Activated CD4-positive, alpha-beta T cell treated with anti-CD3 and anti-CD28 coated beads, Interleukin-2, amount 10 ng/mL, durations not matched to agents 24 days and 14 days (primary cell): ENCODE measurements at places on chromosomes 12 and 14. TPM values are rescaled to one million over a fixed set of nuclear protein-coding genes. Genes with fewer than 3 reads are reported as not detected.

DNA sequence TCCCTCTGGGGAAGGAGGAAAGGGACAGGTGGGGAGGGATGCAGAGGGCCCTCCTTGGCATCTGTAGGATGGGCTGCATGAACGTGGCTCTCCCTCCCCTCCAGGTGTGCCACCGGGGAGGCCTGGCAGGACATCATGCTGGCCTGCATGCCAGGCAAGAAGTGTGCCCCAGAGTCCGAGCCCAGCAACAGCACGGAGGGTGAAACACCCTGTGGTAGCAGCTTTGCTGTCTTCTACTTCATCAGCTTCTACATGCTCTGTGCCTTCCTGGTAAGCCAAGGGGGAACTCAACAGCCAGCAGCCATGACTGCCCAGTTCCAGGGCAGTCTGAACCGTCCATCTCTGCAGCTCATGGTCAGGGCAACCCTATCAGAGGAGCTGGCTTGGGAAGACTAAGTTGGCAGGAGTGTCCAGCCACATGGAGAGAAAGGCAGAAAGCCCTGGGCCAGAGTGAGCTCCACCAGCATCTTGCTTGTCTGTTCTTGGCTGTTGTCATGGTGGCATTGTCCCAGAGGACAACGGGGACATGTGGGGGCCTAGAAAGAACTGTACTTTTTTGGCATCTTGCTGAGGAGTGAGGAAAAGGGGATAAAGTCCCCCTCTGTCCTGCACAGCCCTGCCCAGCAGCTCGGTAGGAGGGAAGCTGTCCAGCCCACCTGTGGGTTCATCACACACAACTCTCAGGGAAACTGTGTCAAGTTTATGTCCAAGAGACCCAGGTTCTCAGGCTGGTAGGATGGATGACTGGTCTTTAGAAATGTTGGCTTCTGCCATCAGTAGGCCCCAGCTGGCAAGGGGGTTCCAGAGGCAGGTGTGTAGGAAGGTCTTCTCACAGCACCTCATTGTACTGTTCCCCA, 129.8 kb upstream of the FKBP4 start:
- H3K4me1 ChIP-seq = no peaks in the 10 kb centered on the region
- peaks cover 1% of the 10 kb centered on the region for H3K27me3 ChIP-seq
- no peaks in the 10 kb centered on the region for H3K36me3 ChIP-seq
- no peak overlapping the region for H3K27ac ChIP-seq

GRCh38 chr12:121713257-121713777, 765 bp downstream of the TMEM120B start:
- H3K36me3 ChIP-seq = peaks cover 6% of the 10 kb centered on the region
- peaks cover 27% of the 10 kb centered on the region for H3K4me1 ChIP-seq
- H3K27me3 ChIP-seq = no peaks in the 10 kb centered on the region
- peak overlapping the region; percentile 90 for H3K4me3 ChIP-seq
- DNase-seq = no peak

- H3K27me3 ChIP-seq = no peaks in the 10 kb centered on the region
- peaks cover 3% of the 10 kb centered on the region for H3K36me3 ChIP-seq
- H3K27ac ChIP-seq = no peak overlapping the region
- no peak overlapping the region for H3K4me3 ChIP-seq
- no peak for DNase-seq
Observed at GRCh38 chr14:61108496-61109141, 127.6 kb downstream of the SLC38A6 start.

- no peak for DNase-seq
- no peaks in the 10 kb centered on the region for H3K36me3 ChIP-seq
- no peak overlapping the region for H3K27ac ChIP-seq
- peaks cover 1% of the 10 kb centered on the region for H3K4me1 ChIP-seq
- H3K27me3 ChIP-seq = no peaks in the 10 kb centered on the region
- no peak overlapping the region for H3K4me3 ChIP-seq
Observed at GRCh38 chr12:44299524-44299923, 463.6 kb downstream of the TMEM117 start.

- H3K4me1 ChIP-seq = no peaks in the 10 kb centered on the region
- H3K36me3 ChIP-seq = no peaks in the 10 kb centered on the region
- H3K27ac ChIP-seq = no peak overlapping the region
- peak; percentile 53 for DNase-seq
- H3K4me3 ChIP-seq = no peak overlapping the region
Observed at GRCh38 chr14:54501480-54501879, 8.2 kb upstream of the CGRRF1 start.

GRCh38 chr12:51421266-51421884, 3.3 kb upstream of the SLC4A8 start:
- peak; percentile 90 for DNase-seq
- no peaks in the 10 kb centered on the region for H3K36me3 ChIP-seq
- H3K27me3 ChIP-seq = peaks cover 8% of the 10 kb centered on the region
- H3K27ac ChIP-seq = no peak overlapping the region
- no peak overlapping the region for H3K4me3 ChIP-seq
- H3K4me1 ChIP-seq = peaks cover 14% of the 10 kb centered on the region

- DNase-seq = no peak
- no peaks in the 10 kb centered on the region for H3K27me3 ChIP-seq
- no peak overlapping the region for H3K4me3 ChIP-seq
- H3K4me1 ChIP-seq = peaks cover 4% of the 10 kb centered on the region
Observed at GRCh38 chr14:63454863-63455622, 88.1 kb downstream of the PPP2R5E start.

DNA sequence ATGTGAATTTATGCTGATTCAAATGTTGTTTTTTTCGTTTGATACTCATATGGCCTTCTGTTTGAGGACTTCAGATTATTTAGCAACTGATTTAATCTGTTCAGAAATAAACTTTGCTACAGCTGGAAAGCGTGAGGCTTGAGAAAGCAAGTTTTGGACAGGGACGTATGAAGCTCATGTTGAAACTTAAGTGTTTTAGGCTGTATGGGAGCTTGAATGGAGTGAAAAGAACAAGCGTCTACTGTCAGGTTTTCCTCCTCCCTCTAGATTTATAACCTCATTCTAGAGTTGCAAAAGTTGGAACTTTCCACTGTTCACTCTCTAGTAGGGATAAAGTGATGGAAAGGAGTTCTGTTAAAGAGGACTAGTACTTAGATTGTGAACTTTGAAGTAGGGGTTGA, 1.0 kb downstream of the PRPF39 start:
- peaks cover 43% of the 10 kb centered on the region for H3K4me1 ChIP-seq
- peaks cover 25% of the 10 kb centered on the region for H3K36me3 ChIP-seq
- peak overlapping the region; percentile 82 for H3K27ac ChIP-seq

GRCh38 chr12:12806784-12807516, 6.2 kb upstream of the DDX47 start:
- H3K36me3 ChIP-seq = peaks cover 2% of the 10 kb centered on the region
- H3K27me3 ChIP-seq = no peaks in the 10 kb centered on the region
- peak overlapping the region; percentile 88 for H3K27ac ChIP-seq
- peak overlapping the region; percentile 18 for H3K4me3 ChIP-seq
- no peak for DNase-seq

DNA sequence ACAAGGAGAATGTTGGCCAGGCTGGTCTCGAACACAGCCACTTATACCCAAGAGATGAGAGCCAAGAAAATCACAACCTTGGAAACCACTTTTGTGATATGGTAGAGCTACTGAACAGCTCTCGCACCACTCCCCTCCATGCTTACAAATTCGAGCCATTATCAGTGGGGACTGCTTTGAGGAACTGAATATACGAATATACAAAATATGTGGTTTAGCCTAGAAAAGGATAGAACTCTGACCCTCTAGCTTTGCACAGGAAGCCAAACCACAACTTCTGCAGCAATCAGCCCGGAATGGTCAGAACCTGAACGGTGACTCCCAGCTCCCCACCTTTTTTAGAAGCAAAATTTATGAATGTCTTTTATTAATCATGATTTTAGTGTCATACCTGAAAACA, 129.8 kb upstream of the TMEM132C start:
- no peak for DNase-seq
- no peaks in the 10 kb centered on the region for H3K36me3 ChIP-seq
- H3K4me1 ChIP-seq = no peaks in the 10 kb centered on the region
- no peak overlapping the region for H3K4me3 ChIP-seq
- H3K27me3 ChIP-seq = no peaks in the 10 kb centered on the region

DNA sequence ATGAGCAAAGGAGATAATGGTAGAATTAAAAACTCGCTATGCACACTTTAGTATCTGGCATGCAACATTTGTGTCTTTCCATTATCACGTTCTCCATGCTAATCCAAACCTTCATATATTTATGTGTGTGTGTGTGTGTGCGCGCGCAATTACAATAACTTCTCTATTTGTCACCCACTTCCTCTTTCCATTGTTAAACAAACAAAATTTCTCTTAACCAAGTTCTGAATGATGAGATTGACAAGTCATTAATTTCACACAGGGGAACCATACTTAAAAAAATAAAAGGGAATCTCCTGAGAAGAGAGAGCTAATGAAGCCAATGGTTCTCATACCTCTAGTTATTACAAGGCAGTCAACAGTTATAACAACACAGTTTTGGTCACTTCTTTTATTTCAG, 575.9 kb upstream of the MDGA2 start:
- H3K36me3 ChIP-seq = no peaks in the 10 kb centered on the region
- H3K27ac ChIP-seq = no peak overlapping the region
- no peaks in the 10 kb centered on the region for H3K27me3 ChIP-seq
- no peaks in the 10 kb centered on the region for H3K4me1 ChIP-seq

DNA sequence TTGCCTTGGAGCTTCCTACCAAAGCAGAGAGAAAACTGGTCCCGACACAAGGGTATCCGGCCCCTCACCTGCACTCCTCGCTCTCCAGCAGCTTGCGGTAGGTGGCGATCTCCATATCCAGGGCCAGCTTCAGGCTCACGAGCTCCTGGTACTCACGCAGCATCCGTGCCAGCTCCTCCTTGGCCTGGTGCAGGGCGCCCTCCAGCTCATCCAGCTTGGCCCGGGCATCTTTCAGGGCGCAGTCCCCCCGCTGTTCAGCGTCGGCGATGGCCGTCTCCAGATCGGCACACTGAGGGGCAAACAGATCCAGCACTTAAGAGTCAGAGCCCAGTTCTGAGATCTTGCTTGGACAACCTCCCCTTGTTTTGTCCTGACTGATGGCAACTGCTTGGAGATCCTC, 13.7 kb downstream of the KRT72 start:
- H3K27ac ChIP-seq = no peak overlapping the region
- H3K4me1 ChIP-seq = peaks cover 28% of the 10 kb centered on the region
- DNase-seq = no peak
- H3K36me3 ChIP-seq = no peaks in the 10 kb centered on the region

DNA sequence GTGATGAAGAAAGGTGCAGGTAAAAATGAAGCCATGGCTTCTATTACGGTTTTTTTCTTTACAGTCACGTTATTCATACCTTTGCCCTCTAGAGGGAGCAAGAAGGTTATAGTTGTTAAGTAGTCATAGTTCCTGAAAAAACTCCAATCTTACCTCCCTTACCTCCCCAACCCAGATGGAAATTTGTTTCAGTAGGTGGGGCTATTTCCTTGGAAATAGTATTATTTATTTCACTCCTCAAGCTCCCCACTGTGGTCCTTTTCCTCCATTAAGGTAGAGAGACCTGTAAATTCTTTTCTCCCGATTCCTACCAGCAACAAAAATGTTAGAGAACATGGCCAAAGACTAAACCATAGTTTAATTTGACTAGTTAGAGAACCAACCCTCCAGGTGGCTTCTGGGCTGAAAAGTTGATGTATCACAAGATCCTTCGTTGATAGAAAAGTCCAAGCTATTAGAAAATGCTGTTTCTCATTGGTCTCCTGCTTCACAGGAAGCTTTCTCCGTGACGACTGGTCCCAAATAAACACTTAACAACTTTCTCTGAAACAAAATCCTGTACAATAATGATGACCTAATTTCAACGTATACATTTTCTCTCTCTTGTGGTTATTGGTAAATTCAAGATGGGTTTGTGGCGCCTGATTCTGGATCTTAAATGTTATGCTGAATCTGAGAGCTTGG, 43.5 kb downstream of the TMX1 start:
- H3K36me3 ChIP-seq = no peaks in the 10 kb centered on the region
- no peaks in the 10 kb centered on the region for H3K4me1 ChIP-seq
- no peak overlapping the region for H3K27ac ChIP-seq
- no peak for DNase-seq

The CELA1 gene
- not detected in 2 replicates for total RNA-seq

The KRT78 gene
- not detected in 2 replicates for total RNA-seq

The WBP11 gene
- total RNA-seq = 136 and 138 TPM in 2 replicates

The TMEM132D gene
- total RNA-seq = not detected in 2 replicates

The HHIPL1 gene
- total RNA-seq = not detected in 2 replicates

The CLEC4C gene
- total RNA-seq = not detected in 2 replicates

The PCED1B gene
- total RNA-seq = 51.7 and 55.2 TPM in 2 replicates

The YBX3 gene
- 199 and 203 TPM in 2 replicates for total RNA-seq

The NEDD8 gene
- 188 and 190 TPM in 2 replicates for total RNA-seq

The PPP1CC gene
- 459 and 489 TPM in 2 replicates for total RNA-seq

The ERP27 gene
- 1.5 and 1.8 TPM in 2 replicates for total RNA-seq

The RNASE13 gene
- total RNA-seq = not detected in 2 replicates

The CLEC9A gene
- total RNA-seq = not detected in 2 replicates

The AMDHD1 gene
- total RNA-seq = 0.21 and 0.54 TPM in 2 replicates

The RNU6-8 gene
- not detected in 2 replicates for total RNA-seq
